Activated B cell treated with CpG ODN at 0.5 μM for 24 hours (primary cell): ENCODE measurements at places on chromosomes 7 and 10.

DNA sequence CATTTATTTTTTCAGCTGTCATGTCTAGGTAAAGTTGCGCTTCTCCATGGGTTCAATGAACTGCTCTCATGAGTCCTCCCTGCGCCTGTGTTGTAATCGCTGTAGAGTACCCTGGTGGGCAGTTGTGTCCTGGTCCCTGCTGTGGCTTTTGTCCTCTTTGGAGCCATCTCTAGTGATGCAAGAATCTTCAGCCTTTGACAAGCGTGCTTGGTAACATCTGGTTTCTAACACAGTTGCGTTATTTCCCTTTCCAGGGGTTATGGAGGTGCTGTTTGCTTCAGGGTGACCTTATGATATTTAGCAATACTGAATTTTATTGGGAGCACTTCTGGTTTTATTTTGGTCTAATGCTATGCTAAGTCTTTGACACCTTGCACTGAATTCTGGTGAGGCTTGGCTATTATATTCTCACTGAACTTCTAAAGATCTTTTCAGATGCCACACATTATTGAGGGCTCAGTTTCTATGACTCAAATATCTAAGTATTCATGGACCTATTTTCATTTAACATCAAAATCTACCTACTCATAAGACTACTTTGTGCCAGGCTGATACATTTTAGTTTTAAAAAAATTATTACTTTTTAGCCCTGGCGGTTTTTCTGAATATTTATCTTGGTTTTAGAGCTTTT lies 88.6 kb downstream of the FANK1 start:
- DNase-seq, result no peak

GRCh38 chr10:24463611-24464426 lies 254.9 kb downstream of the KIAA1217 start:
- no peak for DNase-seq

DNA sequence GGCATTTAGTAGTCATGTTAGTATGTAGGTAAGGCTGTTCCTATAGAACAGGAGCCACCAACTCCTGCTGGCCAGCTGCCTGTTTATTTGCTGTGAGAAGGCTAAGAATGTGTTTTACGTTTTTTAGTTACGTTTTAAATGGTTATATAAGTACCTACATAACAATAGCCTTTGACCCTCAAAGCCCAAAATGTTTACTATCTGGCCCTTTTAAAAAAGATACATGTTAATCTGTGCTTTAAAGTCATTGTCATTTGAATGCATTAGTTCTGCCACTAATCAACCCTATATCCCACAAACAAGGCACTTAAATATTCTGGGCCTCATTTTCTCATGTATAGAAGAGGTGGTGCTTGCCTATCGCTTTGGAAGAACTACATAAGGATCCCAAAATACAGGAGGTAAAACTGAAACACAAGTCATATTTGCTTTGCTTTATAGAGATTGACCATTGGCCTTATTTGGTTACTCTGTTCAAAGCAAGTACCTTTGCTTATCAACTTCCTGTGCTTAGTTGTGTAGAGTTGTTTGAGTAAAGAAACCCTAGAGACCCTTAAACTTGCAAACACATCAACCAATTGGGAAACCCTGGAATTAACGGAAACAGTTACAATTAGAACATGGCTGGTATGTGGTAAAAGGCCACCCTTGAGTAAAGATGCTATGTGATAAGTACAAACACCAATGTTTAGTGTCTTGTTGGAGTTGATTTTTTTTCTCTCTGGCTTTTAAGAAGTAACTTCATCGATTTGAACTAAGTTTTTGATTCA lies 25.9 kb downstream of the TIMM23 start:
- no peak for DNase-seq

DNA sequence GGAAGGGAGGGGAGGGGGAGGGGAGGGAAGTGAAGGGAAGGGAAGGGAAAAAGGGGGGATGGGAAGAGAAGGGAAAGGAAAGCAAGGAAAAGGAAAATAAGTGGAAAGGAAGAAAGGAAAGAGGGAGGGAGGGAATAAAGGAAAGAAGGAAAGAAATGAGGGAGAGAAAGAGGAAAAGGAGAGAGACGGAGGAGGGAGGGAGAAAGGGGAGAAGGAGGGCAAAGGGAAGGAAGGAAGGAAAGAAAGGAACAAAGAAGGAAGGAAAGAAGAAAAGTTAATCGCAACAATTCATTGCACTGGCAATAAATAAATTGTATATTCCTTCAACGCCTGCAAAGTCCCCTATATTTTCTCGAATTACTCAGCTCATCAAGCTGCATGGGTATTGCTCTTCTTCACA lies 2.6 kb upstream of the VWC2 start:
- no peak for DNase-seq
